ENCODE measurements at places on chromosomes 16 and 17.

DNA sequence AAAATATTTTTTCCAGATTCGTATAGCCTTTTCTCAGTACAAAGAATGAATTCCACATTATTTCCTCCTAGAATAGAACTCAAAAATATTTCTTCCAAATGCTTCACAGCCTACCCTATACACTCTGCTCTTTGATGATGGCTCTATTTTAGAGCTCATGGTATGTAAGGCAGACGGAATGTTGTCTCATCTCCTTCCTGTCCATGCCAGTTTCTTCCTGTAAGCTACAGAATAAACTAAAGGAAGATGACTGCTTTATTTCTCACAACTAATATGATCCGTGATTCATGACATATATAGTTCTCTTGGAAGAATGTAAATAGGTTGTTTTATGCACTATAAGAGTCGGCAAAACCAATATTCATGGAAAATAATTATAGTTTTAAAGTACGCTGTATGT, 723.1 kb downstream of the CDH11 start:
- no peak for DNase-seq

DNA sequence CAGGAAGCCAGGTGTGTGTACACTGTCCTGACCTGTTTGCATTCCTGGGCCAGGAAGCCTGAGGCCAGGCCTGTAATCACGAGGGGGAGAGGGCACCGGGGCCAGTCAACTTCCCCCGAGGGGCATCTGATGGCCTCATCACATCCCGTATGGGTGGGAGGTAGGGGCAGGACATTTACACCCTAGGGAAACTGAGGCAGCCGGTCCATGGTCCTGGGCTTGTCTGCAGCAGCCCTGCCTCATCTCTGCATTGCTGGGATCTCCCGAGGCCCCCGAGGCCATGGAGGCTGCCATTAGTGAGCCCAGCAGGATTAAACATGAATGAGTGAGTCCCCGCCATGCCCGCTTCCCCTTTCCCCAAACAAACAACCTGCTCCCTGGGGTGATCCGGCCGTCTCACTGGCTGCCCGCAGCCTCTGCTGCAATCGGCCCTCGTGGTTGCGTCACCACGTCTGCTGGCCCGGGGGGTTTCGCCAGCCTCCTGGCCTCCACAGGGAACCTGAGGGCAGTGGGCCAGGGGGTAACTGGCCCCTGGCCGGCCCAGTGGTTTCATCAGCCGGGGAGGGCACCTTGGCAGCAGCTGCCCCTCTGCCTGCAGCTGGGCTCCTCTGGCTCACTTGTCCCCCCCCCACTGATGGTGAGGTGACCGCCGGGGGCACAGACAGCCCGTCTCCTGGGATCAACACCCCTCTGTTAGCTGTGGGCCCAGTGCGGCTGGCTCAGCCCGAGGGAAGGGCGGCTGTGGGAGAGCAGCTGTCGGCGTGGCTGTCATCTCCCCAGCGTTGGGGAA, 88.3 kb upstream of the GSE1 start:
- DNase-seq: no peak

DNA sequence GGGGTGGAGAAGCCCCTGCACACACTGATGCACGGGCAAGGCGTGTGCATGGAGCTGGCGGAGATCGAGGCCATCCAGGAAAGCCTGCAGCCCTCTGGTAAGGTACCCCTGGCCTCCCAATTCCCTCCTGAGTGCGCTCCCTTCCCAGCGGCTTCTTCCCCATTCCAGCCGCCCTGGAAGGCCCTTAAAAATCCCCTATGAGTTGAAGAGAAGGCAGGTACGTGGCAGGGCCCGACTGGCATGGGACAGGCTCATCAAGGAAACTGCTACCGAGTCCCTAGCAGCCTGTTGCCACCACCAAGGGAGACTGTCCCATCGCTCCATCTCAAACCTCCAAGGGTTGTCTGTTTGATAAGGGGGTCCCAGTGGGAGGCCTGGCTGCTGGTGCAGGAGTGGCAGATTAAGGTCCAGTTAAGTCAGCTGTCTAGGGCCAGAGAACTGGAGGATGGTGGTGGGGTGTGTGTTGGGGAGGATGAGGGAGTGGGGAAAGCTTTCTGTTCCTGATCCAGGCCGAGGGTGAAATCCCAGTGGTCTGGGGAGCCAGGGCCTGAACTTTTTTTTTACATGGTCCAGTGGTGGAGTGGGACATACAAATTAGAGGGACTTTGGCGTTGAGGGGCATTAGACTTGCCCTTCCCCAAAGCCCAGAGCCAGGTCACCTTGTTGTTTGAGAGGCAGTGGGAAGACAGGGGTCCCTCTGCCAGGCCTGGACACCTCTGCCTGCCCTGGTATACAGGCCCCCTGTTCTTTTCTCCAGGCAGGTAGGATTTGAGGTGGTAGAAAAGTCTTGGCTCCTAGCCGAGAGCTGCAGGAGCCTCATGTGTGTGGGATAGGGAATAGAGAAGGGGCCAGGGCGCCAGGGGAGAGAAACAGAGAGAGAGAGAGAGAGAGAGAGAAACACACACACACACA, 994 bp downstream of the IGFBP4 start:
- DNase-seq: no peak

- no peak for DNase-seq
These were observed 129.9 kb downstream of the TMEM132E start for GRCh38 chr17:34709158-34709754.

DNA sequence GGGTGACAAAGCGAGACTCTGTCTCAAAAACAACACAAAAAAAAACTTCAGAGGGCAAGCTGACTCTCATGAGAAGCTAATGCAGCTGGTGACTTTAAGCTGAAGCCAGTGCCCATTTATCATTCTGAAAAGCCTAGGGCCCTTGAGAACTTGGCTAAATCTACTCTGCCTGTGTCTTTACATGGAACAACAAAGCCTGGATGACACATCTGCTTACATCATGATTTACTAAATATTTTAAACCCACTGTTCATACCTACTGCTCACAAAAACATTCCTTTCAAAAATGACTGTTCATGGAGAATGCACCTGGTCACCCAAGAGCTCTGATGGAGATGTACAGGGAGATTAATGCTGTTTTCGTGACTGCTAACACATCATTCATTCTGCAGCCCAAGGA, 6.1 kb upstream of the ALOX12 start:
- DNase-seq: no peak

DNA sequence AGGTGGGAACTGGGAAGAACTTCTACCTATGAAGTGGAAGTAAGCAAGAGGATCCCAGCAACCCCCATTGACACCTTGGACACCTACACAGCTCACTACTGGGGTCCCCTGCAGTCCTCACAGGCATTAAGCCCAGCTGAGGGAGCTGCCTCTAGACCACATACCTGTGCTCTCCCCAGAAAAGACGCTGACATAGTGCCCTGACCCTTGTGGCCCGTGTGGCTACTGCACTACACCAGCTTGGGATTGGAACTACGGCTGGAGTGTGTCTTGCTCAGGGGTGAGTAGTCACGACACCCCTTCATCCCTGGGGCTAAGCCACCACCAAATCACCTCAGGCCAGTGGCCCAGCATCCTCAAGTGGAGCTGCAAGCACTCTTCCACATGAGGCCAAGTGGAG, 54.2 kb upstream of the NSRP1 start:
- no peak for DNase-seq

- no peak for DNase-seq
These were observed 8.1 kb downstream of the CLTC start for GRCh38 chr17:59627770-59628171.

DNA sequence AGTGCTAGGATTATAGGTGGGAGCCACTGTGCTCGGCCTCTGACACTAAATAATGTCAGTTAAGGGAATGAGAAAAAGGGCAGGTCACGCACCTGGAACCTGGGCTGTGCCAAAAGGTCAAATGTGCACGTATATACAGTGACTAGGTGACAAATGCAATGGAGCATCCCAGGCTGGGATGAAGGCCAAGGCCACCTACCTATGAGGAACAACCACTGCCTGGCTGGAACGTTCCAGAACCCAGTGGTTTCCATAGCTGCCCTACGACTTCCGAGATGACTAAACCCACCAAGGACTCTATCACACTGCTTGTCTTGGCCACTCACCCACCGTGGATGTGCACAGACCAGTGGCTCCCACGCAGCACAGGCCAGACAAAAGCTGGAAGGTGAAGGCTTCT, 16.1 kb downstream of the ZNF500 start:
- no peak for DNase-seq

DNA sequence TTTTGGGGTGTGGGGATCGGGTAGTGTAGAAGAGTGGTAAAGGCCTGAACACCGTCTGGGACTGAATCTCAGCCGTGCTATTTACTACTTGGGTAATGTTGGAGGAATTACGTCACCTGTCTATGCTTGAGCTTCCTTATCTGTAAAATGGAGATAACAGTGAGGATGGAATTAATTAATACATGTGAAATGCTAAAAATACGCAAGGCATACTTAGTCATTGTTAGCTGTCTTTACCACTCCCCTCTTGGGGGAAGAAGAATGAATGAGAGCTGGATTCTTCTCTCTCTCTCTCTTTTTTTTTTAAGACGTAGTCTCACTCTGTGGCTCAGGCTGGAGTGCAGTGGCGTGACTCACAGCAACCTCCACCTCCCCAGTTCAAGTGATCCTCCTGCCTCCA, 41.1 kb upstream of the TANGO6 start:
- no peak for DNase-seq
